H9 (cell line): ENCODE measurements at places on chromosomes 5 and 9. TPM values are rescaled to one million over a fixed set of nuclear protein-coding genes. Genes with fewer than 3 reads are reported as not detected.

PCDHA6 gene
- total RNA-seq, result 4.5 and 4.9 TPM in 2 replicates

SLIT3 gene
- 0.75 and 0.92 TPM in 2 replicates for total RNA-seq

RIC1 gene
- total RNA-seq, result 13.7 and 13.8 TPM in 2 replicates

STKLD1 gene
- total RNA-seq, result 0.57 TPM in 1 of 2 replicates, not detected in the other

CLIC3 gene
- total RNA-seq, result 0.29 and 0.31 TPM in 2 replicates

GARIN3 gene
- not detected in 2 replicates for total RNA-seq

RANBP3L gene
- not detected in 2 replicates for total RNA-seq

TMOD1 gene
- total RNA-seq, result 0.72 and 0.98 TPM in 2 replicates

C9orf50 gene
- total RNA-seq, result not detected in 2 replicates

BASP1 gene
- 180 and 188 TPM in 2 replicates for total RNA-seq

EPB41L4B gene
- 18.9 and 19.7 TPM in 2 replicates for total RNA-seq

PDZD2 gene
- total RNA-seq, result 8.8 and 9.9 TPM in 2 replicates

LCN9 gene
- 0.52 and 0.72 TPM in 2 replicates for total RNA-seq

EQTN gene
- total RNA-seq, result not detected in 2 replicates

ACTBL2 gene
- total RNA-seq, result not detected in 2 replicates

FAM169A gene
- total RNA-seq, result 63.1 and 67.7 TPM in 2 replicates

FAT2 gene
- total RNA-seq, result 0.15 and 0.18 TPM in 2 replicates

CNTNAP3B gene
- total RNA-seq, result 4.6 and 4.7 TPM in 2 replicates

DRD1 gene
- total RNA-seq, result not detected in 2 replicates

SLCO6A1 gene
- 0.46 and 0.77 TPM in 2 replicates for total RNA-seq

PLPP7 gene
- 1.9 and 2.4 TPM in 2 replicates for total RNA-seq

PRDM9 gene
- not detected in 2 replicates for total RNA-seq

PFN3 gene
- total RNA-seq, result not detected in 2 replicates
